ENCODE measurements at places on chromosomes 12 and 14. TPM values are rescaled to one million over a fixed set of nuclear protein-coding genes. Genes with fewer than 3 reads are reported as not detected.
A peak's percentile ranks its signal among the peaks of the same experiment; 100 is the strongest.

DNA sequence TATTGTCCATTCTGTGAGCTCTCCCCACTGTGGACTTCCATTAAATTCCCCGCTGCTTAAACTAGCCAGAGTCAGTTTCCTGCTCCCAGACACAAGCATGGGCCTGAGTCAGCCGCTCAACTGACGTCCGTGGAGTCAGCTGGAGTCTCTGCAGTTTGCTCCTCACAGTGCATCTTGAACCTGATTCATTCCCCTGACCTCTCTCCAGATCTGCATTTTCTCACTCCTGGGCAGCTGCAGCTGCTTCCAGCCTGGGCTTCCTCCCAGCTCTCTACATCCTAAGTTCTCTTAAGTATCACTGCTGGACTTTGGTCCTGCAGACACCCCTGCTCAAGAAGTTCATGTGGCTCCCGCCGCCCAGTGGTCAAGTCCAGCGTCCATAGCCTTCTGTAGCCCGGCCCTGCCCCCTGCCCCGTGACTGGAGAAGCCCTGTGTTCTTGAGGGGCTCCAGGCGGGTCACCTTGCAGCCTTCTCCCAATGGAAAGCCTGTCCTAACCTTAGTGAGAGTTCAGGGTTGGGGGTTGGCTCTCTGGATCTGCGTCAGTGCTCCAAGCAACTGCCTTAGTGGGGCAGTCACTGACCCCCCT, 20.0 kb downstream of the NFKBIA start:
- DNase-seq, result no peak
- no peaks in the 10 kb centered on the region for H3K4me1 ChIP-seq
- no peaks in the 10 kb centered on the region for H3K27me3 ChIP-seq
- H3K4me3 ChIP-seq, result no peak overlapping the region
- no peaks in the 10 kb centered on the region for H3K36me3 ChIP-seq

GRCh38 chr14:34380471-34380845, 81.6 kb downstream of the SPTSSA start:
- no peak for DNase-seq
- H3K4me3 ChIP-seq, result no peak overlapping the region
- H3K27me3 ChIP-seq, result no peaks in the 10 kb centered on the region
- no peaks in the 10 kb centered on the region for H3K36me3 ChIP-seq
- no peak overlapping the region for H3K27ac ChIP-seq

DNA sequence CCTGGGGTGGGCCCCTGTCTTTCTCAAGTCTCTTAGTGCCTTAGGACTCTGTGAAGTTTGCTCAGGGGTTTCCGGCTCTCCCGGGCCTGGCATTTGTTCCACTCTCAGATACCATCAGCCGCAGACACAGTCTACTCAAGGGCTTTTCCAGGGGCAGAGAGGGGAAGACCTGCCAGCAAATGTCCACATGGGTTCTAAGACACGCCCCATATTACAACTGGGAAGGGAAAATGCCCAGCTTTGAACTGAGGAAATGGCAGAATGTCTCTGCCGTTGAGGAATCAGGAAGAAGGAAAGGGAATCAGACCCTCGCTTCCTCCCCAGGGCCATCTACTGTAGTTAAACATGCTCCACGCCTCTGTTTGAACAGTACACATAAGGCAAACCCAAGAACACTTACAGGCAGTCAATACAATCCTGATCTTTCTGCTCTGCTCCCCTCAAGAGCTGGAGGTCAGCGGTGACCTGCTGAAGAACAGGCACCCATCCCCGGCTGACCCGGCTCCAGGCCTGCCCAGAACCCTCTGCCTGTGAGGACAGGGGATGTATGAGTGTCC, 7.9 kb downstream of the CCDC85C start:
- H3K4me3 ChIP-seq, result no peak overlapping the region
- no peak for DNase-seq
- H3K4me1 ChIP-seq, result peaks cover 14% of the 10 kb centered on the region
- no peak overlapping the region for H3K27ac ChIP-seq
- no peaks in the 10 kb centered on the region for H3K36me3 ChIP-seq

GRCh38 chr14:23751616-23752015, 115.5 kb downstream of the DHRS2 start:
- H3K27ac ChIP-seq, result no peak overlapping the region
- H3K4me3 ChIP-seq, result no peak overlapping the region
- H3K27me3 ChIP-seq, result no peaks in the 10 kb centered on the region
- DNase-seq, result no peak
- no peaks in the 10 kb centered on the region for H3K4me1 ChIP-seq

- DNase-seq, result no peak
- H3K27me3 ChIP-seq, result no peaks in the 10 kb centered on the region
- H3K4me3 ChIP-seq, result no peak overlapping the region
- peak overlapping the region; percentile 24 for H3K27ac ChIP-seq
- no peaks in the 10 kb centered on the region for H3K36me3 ChIP-seq
These were observed 3.4 kb downstream of the RTL1 start for GRCh38 chr14:100899884-100900771.

DNA sequence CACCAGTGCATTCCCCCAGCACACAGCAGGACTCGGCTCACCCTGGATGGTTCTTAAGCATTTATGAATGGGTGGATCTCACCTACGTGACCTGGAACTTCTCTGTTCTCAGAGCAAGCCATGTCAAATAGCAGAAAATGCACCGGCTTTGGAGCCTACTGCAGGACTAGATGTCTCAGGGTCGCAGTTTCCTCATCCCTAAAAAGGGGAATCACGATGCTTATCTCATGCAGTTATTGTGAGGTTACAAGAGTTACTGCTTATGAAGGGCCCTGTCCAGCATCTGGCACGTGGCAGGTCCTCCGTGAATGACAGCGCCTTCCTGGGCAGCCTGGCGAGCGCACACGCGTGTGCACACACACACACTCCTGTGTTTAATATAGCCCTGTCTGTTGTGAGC, 128.5 kb downstream of the ETV6 start:
- no peaks in the 10 kb centered on the region for H3K27me3 ChIP-seq
- H3K27ac ChIP-seq, result no peak overlapping the region
- H3K4me3 ChIP-seq, result no peak overlapping the region
- no peaks in the 10 kb centered on the region for H3K4me1 ChIP-seq

- H3K27ac ChIP-seq, result no peak overlapping the region
- peaks cover 72% of the 10 kb centered on the region for H3K4me1 ChIP-seq
- DNase-seq, result no peak
- H3K4me3 ChIP-seq, result peak overlapping the region; percentile 5
These were observed 35.3 kb downstream of the PITPNM2 start for GRCh38 chr12:123115409-123116121.

GRCh38 chr12:98002887-98003493, 512.4 kb upstream of the TMPO start:
- H3K36me3 ChIP-seq, result no peaks in the 10 kb centered on the region
- H3K27me3 ChIP-seq, result no peaks in the 10 kb centered on the region
- no peak overlapping the region for H3K27ac ChIP-seq

DNA sequence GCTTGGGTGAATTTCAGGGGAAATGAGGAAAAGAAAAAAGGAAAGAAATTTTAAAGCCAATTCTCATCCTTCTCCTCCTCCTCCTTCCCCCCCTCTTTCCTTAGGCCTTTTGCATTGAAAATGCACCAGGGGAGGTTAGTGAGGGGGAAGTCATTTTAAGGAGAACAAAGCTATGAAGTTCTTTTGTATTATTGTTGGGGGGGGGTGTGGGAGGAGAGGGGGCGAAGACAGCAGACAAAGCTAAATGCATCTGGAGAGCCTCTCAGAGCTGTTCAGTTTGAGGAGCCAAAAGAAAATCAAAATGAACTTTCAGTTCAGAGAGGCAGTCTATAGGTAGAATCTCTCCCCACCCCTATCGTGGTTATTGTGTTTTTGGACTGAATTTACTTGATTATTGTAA, 1.9 kb downstream of the HOXC4 start:
- no peak for DNase-seq
- H3K4me1 ChIP-seq, result peaks cover 32% of the 10 kb centered on the region
- no peaks in the 10 kb centered on the region for H3K36me3 ChIP-seq
- H3K27me3 ChIP-seq, result peaks cover 50% of the 10 kb centered on the region
- H3K27ac ChIP-seq, result no peak overlapping the region
- no peak overlapping the region for H3K4me3 ChIP-seq

GRCh38 chr12:98955284-98955683, 310.2 kb downstream of the APAF1 start:
- H3K27me3 ChIP-seq, result no peaks in the 10 kb centered on the region
- H3K27ac ChIP-seq, result no peak overlapping the region
- H3K36me3 ChIP-seq, result no peaks in the 10 kb centered on the region
- DNase-seq, result no peak
- no peak overlapping the region for H3K4me3 ChIP-seq
- H3K4me1 ChIP-seq, result no peaks in the 10 kb centered on the region

Gene CACNA2D4
- total RNA-seq, result 5.7 TPM

Gene C12orf56
- not detected for total RNA-seq

Gene CD69
- 66.8 TPM for total RNA-seq

All from CD8-positive, alpha-beta memory T cell (primary cell).